ENCODE measurements at places on chromosomes 7 and 10.

DNA sequence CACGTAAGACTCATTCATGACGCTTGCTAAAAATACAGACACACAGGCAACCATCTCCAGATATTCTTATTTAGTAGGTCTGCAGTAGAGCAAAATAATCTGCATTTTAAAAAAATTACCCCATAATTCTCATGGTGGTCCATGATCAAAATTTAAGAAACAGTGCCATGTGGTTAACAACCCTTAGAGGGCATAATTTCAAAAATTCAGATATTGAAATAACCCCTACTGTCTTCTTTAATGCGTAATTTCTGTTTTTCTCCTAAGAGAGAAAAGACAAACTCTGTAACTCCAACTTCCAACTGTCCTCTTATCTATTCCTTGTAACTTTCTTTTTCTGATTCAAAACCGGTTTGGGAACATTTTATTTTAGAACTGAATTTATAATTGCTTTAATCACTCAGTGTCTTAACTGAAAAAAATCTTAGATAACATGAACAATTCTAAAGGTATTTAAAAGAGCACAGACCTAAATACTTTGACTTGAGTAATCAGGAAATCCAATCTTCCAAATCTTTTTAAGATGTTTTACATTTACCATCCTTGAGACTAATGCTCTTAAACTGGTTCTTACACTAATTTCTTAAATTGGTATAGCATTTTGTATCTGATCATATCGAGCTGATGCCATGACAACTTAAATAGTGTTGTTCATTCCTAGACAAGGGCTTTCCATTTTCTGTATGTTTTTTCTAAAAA is 148.0 kb downstream of the GALNT11 start:
- DNase-seq: no peak

DNA sequence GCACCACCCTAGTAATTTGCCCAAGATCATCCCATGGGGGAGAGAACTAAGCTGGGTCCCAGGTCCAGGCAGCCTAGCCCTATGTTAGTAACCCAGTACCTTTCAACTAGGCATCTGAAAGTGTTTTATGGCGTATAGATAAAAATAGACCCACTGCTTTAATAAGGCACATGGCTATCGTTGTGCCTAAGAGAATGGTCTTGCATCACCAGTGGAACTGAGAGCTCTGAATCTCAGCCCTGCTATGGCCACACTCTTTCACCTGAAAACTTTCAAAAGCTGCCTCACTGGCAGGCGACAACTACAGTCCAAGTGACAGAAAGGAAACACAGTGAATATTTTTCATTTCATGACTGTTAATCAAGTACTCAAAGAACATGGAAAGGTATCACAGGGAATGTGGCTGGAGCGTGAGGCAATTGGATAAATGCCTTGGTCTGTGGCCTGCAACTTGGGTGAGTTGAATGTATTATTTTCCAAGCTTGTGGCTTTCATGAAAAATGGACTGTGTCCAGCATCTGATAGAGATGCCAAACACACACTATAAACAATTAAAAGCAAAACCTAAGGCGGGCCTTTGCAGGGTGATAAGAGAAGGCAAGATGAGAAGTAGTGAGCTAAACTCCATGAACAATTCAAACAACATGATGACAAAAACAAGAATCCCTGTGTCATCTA is 18.0 kb upstream of the SFMBT2 start:
- DNase-seq: no peak

GRCh38 chr7:6640246-6640721 is 3.2 kb downstream of the ZNF316 start:
- DNase-seq: no peak

DNA sequence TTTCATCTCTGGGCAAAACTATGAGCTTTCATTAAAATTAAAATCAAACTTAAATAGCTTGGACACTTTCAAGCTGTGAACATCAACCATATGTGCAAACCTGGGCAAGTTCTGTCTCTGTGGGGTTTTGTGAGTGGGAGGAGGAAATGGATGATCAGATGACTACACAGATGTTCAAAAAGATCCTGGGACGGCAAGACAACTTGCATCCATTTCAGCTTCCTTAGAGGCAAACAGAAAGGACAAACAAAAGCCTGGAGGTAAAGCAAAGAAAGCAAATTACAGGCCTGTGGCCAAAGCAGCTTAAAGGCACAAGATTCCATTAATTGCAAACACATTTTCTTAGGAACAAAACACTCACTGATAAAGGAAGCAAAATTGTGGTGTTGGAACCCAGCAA is 222.2 kb downstream of the NEBL start:
- DNase-seq: no peak

- DNase-seq: no peak
These were observed 19.8 kb upstream of the MRLN start for GRCh38 chr10:59773088-59773487.

DNA sequence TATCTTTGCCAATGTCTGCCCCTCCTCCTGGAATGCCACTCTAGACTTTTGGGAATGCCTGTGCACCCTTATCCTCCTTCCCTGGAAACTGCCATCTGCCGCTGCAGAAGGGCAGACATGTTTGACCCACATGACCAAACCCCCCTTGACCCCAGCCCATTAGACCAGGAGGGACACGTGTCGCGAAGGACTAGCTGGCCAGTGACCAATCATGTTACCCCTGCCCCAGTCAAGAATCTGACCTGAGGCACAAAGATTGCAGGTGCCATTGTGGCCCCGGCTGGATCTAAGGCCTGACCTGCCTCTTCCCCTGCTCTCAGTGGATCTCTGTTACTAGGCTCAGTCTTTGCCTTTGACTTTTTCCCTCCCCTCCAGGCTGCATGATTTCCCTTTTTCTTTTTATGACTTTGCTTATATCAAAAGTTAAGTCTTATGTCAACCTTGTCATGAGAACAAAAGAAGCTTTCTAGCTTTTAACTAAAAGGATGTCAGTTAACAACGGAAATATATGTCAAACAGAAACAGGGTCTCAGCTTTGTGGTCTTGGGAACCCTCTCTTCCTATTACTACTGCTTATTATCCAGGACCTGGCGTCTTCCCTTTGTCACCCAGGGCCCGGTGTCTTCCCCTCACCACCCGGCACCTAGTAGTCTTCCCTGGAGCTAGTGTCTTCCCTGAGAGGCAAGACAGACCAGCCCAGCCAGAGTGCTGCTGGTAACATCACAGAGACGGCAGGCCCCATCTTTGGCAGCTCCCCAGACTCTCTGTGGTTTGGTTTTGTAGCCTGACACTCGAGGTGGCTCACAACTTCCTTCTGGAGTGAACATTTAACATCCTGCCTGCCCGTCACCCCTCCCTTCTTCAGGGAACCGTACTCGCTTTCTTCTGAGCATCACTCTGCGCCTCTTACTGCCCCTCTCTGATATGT is 24.4 kb upstream of the PPIF start:
- peak; percentile 66 for DNase-seq

- no peak for DNase-seq
These were observed 10.2 kb downstream of the EN2 start for GRCh38 chr7:155467846-155468784.

- no peak for DNase-seq
These were observed 35.4 kb downstream of the JMJD1C start for GRCh38 chr10:63430091-63430998.

DNA sequence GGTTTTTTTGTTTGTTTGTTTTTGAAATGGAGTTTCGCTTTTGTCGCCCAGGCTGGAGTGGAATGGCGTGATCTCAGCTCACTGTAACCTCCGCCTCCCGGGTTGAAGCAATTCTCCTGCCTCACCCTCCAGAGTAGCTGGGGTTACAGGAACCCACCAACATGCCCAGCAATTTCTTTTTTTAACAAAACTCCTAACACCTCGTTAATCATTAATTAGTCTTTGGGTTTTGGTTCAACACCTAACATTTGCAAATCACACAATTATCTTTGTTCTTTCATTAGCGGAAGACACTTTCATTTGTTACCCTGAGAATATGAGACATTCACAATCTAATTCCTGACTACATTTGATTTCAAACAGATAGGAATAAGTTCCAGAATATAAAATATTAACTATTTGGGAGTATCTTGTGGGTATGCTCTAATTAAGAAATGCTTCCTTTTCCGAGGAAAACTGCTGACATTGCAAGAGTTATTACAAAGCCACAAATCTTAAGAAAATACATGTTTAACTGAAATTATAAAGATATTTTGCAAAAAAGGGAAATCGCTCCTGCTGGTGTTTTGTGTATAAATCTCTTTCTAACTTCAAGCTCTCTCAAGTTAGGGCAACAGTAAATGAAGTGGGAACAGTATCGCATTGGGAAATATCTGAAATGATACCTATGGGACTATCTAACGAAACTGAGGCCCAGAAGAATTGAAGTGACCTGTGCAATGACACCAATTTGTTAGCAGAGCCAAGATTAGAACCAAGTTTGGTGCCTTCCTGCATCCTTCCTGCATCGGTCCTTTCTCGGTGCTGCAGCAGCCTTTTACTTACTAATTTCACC is 1.2 kb upstream of the LSM8 start:
- no peak for DNase-seq

DNA sequence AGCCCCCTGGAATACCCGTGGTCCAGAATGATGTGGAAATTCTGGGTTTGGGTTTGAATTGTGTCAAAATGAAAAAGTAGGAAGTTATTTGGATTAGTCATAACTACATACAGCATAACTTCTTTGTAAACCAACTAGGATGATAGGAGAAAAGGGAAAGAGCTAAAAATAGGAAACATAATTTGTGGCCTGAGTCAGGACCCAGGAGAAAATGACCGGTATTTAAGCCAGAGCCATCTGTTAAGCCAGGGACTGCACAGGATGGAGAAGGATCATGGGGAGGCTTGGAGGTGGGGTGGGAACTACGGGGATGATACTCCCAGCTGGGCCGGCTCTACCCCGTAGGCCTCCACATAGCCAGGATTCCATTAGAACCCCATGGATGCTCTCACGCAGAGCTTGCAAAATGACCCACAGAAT is 98.6 kb downstream of the MYOF start:
- DNase-seq: no peak

DNA sequence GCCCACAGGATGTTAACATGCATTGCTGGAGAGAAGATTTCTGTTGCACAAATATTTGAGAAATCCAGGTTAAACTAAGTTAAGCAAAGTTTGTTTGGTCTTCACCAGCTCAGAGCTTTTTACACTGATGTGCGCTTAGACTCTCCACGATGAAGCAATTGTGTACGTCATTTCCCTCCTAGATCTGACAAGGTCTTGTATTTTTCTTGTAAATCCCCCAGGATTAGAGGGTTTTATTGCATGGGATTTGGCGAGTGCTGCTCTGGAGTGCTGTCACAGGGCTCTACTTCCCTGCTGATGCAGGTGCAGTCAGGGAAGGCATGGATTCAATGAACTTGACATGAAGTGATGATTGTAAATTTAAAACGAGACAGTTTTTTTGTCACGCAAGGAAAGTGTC is 173.3 kb downstream of the PDE1C start:
- no peak for DNase-seq

GRCh38 chr7:35030848-35031247 is 6.4 kb downstream of the DPY19L1 start:
- no peak for DNase-seq

DNA sequence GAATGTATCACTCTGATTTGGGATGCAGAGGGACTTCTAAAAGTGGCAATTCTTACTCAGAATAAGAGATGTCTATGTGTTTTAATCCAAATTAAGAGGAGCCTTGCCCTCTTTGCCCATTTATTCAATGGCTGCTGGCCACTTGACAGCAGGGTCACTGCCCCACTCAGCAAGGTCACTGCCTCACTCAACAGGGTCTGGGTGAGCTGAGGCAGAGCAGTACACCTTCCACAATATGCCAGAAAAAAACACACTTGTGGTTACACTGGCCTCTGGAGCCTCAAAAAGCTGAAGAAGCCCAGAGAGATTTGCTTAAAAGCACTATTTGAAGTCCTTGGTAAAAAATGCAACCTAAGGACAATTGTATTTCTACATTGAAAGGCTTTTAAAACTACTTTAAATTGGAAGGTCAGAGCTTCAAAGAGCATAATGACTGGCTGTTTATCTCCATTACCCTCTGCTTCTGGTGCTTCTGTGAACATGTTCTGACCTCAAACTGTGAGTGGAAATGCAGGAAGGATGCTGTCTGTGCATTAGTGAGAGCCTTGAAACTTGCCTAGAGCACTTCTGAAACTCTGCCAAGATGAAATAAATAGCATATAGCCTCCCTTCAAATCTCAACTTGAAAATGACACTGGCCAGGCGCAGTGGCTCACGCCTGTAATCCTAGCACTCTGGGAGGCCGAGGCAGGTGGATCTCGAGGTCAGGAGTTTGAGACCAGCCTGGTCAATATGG is 35.1 kb upstream of the WIPF3 start:
- no peak for DNase-seq

GRCh38 chr7:111650456-111650999 is 88.2 kb upstream of the IMMP2L start:
- DNase-seq: no peak

DNA sequence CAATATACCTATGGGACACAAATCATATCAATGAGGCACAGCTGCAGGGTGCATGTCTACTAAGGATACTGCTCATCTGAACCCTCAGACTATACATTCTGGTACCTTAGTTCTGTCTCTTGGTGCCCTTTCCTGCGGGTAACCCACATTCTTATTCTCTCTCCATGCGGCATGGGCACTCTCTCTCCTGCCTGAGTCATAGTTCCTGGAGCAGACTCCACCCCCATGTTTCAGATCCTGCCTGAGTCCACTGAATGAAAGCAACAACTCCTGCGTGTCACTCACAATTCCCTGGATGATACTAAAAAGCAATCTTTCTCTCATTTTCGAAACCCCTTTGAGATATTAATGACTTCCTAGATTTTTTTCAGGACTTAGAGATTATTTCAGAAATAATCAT is 653.1 kb upstream of the C7orf33 start:
- no peak for DNase-seq

GRCh38 chr10:122220736-122221135 is 50.4 kb upstream of the BTBD16 start:
- DNase-seq: no peak

GRCh38 chr7:150668472-150668911 is 17.0 kb upstream of the GIMAP2 start:
- no peak for DNase-seq

- DNase-seq: no peak
These were observed 79.0 kb upstream of the LSM8 start for GRCh38 chr7:118104812-118105441.

DNA sequence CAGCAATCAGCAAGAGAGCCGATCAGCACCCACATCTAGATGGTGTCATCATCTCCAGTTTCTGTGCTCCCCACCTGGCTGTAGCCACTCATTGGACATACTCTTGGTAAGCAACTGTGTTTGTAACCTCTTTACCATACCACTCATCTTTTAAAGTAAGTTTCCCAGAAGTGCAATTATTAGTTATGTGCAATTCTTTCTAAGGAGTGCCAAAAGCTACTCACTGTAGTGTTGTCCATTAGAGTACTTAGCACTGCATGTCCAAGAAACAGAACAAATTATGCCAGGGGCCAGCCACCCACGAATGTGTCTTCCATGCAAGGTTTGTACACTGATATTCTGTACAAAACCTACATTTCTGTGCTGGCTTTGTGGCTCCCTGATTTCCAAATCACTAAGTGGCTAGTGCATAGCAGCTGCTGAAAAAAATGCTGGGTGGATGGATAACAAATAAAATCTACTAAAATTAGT is 131.9 kb downstream of the SRPK2 start:
- DNase-seq: no peak

DNA sequence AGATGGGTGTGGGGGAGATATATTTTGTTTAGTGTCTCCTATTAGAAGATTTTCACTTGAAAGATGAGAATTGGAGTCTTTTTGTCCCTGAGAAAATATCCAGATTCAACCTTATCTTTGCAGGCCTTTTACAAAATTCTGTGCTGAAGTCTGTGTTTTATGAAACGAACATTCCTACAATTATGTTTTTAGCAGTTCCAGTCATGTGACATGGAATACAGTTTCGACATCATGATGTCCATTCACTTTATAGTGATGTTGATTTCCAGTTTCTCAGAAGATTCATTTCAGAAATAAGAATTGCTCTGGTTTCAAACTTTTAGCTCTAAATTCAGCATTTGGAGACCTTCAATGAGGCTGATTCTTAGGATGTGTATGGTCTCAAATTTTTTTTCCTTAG is 54.4 kb downstream of the CACNB2 start:
- DNase-seq: no peak

Measured in substantia nigra (tissue), 51 donors.